Erythroblast (primary cell): ENCODE measurements at places on chromosomes 3 and 15.

DNA sequence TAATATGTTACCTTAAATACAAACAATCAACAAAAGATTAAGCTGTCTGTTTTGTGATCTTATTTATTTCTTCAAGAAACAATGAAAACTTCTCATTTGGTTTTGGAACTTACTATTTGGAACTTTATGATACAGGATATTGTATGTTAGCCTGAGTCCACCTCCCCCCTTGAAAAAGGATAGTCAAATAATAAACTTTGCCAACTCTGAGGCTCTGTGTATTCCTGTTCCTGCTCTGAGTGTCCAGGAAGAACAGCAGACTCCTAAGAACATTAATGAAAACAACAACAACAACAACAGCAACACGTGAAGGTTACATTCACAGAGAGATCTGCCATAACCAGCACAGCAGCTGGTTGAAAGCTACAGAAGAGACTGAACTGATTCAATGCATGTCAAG lies 108.1 kb upstream of the AADACL2 start:
- no peak for DNase-seq

DNA sequence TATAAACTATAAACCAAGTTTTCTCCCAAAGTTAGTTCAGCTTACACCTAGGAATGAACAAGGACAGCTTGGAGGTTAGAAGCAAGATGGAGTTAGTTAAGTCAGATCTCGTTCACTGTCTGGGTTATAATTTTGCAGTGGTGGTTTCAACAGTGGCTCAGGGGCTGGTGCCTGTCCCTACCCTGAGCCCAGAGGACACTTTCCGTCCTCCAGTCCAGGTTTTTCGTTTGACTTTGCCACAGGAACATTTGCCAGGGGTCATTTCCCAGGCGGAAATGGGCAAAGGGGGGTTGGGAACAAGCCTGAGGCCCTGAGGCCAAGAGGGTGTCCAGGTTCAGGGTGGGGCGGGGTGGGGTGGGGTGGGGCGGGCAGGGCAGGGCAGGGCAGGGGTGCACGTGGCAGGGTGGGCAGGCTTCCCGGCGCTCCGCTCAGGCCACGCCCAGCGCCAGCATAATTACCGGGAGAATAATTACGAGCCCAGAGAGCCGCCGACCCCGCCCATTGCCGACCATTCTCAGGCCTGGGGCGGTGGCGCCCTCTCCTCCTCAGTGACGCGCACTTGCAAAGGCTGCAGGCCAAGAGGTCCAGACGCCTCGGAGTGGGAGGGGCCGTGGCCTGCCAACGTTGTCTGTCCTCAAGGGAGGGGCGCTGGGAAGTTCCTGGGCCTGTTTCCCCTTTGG lies 70.4 kb downstream of the KLF13 start:
- DNase-seq, result peak; percentile 83

GRCh38 chr15:56468401-56468800 lies 3.5 kb upstream of the MNS1 start:
- peak; percentile 76 for DNase-seq

DNA sequence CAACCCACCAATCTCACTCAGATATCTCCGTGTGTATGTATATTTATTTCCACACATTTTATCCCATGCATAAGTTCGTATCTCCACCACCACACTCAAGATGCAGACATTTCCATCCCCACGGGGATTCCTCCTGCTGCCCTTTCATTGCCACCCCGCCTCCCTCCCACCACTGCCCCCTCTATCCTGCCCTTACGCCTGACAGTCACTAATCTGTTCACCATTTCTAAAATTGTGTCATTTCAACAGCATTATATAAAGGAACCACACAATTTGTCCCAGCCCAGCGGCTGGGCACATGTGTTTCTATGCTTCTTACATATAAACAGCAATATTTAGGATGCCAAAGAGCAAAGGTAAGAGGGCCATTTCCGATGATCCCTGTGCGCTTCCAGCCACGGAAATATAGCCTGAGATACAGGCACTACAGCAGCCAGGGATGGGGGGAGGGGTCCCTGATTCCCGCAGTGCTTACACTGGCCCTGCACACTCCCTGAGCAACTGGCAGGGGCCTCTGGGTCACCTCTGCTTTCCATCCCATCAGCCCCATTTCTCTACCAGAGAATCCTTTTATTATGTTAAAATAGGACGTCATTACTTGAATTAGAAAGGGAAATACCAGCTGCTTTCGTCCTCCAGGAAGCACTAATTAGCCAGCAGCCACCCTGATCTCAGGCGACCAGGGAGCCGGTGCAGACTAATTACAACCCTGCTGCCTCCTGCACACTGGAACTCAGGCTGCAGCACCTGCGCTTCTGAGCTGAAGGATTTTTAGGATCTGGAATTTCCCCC lies 372.0 kb upstream of the ATP10A start:
- DNase-seq, result no peak

DNA sequence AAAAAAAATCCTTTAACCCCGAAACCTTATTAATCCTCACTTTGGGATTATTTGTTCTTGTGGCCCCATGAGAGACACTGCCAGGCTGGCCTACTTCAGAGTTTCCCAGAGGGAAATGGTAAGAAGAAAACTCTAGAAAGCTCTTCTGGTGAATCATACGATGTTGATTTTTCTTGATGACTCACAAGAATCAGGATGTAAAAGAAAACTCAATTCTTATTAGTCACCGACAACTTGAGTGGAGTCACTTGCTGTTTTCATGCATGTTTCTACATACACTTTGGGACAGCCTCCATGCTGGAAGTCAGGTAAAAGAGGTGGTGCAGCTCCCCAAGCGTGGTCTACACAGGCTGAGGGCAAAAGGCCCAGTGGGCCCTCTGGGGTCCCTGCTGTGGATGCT lies 42.8 kb downstream of the MYO5C start:
- DNase-seq, result no peak

- no peak for DNase-seq
Observed at GRCh38 chr3:140013220-140013619, 78.2 kb downstream of the CLSTN2 start.

DNA sequence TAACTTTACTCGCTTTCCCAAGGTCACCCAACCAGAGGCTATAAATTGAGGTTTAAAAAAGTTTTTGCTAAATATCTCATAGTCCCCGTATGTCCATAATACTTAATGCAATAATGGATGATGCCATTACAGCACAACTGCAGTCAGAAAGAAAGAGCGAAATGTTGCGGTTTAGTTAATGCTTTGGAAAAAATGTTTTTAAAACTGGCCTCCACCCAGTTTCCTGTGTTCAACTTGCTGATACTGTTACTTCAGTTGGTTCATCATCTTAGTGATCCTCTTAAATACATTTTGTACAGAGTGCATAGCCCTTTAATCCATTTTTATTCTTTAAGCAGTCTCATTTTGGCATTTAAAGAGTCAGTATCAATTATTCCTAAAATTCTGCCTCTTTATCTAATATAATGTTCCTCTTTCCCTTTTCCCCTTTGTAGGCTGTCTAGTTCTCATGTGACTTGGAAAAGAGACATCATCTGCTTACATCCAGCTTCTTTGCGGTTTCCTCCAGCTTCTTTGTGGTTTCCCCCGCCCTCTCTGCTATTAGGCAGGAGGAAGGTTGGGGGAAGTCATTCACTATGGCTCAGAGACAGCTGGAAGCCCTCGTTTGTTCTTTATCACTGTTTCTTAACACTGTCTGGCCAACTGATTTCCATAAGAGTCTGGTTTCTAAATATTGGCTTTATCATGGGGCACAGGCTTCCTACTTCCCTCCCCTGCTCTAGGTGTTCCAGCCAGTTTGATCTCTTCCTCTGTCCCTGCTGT lies 154.3 kb downstream of the GOLIM4 start:
- peak; percentile 80 for DNase-seq

- DNase-seq, result peak; percentile 11
Observed at GRCh38 chr15:78284758-78285157, 14.7 kb downstream of the SKIC8 start.

- no peak for DNase-seq
Observed at GRCh38 chr15:73440571-73440970, 2.4 kb upstream of the REC114 start.

DNA sequence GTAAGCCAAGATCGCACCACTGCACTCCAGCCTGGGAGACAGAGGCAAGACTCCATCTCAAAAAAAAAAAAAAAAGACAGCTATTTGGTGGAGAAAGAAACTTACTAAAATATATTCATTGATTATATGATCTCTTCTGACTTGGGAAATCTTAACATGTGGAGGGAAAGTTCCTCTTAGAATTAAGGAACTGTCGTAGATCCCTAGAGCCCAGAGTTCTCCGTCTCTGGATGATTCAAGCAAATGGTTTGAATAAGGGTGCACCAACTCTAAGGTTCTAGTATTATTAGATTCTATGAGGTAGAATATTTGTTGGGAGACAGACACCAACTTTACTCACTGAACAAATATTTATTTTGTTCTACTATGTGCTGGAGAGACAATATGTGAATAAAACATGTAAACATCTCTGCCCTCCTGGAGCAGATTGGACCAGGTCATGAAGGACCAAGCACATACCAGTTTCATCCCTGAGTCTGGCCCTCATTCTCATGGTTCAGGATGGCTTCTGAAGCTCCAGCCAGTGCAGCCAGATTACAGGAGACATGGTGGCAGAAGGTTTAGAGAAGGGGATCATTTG lies 129.7 kb downstream of the MITF start:
- DNase-seq, result no peak

- no peak for DNase-seq
Observed at GRCh38 chr3:130854208-130854864, 39.5 kb upstream of the ATP2C1 start.

DNA sequence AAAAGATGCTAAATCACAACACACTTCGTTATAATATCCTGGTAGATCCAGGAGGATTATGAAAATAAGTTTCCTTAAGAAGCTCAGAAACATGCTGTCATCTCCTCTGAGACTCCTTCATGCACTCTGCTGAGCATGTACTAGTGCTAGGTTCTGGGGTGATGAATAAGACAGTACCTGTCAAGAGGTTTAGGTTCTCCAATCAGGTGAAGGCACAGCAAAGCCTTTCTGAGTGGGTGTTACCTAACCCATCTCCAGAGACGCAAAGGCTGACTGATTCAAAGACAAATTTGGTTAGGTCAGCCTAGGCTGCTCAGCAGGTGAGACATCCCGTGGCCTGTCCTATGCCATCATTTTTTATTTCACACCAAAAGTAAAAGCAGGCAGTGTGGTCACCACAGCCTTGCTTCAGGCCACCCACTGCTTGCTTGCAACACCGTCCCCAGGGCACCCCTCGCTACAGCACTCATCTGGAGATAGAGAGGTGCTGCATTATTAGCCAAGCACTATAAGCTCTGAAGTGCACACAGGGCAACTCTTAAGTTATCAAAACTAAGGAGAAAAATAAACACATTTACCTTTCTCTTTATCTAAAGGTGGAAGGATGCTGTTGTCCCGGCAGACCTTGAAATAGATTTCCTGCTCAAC lies 117.2 kb downstream of the TJP1 start:
- no peak for DNase-seq

DNA sequence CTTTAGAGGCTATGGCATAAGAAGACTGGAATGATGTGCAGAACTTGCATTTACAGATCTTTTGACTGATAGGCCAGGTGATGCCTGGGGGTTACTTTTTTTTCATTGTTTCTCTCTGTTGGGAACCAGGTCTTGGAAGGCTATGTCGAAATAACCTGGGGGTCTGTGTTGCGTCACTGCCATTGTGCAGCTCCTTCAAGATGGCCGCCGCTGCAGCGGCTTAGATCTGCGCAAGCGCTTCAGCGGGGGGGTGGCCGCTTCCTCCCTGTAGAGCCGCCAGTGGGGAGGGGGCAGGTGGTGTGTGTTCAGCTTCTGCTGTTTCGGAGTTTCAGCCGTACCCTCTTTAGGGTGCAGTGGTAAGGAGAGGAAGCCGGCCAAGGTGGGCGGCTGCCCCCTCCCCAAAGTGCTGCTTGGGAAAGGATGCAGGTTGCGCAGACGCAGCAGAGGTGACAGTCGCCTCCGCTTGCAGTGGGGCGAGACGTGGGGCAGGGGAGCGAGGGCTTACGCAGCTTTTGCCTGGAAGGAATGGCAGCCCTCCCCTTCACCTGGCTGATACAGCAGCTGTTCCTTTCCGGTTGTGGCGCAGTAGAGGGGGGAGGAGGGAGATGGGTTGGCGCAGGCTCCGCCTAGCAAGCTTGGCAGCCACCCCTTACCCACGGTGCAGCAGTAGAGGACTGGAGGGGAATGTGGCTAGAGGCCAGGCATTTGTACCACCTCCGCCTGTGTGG lies 1.5 kb downstream of the SNRPN start:
- DNase-seq, result peak; percentile 73

GRCh38 chr3:51789437-51789836 lies 10.4 kb upstream of the IQCF6 start:
- no peak for DNase-seq

DNA sequence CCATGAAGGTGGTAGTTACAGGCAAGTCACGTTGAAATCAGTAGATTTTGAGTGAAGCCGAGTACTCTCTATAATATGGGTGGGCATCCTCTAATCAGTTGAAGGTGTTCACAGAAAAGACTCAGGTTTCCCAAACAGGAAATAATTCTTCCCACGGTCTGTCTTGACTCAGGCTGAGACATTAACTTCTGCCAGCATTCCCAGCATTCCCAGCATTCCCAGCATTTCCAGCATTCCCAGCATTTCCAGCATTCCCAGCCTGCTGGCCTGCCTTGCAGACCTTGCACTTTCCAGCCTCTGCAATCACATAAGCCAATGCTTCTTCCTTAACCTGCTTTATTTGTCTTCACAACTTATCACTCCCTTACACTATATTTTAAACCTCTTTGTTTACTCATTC lies 542.3 kb upstream of the ROBO2 start:
- no peak for DNase-seq

- no peak for DNase-seq
Observed at GRCh38 chr3:58622892-58623291, 43.7 kb downstream of the FAM3D start.

- no peak for DNase-seq
Observed at GRCh38 chr15:23760024-23760423, 72.9 kb upstream of the NDN start.

DNA sequence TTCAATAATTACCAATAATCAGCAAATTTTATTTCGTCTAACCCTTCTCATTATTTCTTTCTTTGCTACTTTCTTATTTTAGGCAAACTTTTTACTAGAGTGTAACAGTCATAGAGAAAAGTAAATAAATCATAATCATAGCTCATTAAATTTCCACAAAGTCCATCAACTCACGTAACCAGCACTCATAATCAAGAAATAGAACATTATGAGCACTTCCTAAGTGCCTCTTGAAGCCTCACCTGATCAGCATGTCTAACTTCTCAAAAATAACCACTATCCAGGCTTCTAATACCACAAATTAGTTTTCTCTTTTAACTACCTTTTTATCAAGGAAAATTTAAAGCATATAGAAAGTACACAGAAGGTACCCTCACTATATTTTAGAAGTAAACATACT lies 38.4 kb upstream of the SLC12A8 start:
- DNase-seq, result no peak

GRCh38 chr15:52788099-52788986 lies 1.8 kb downstream of the ONECUT1 start:
- DNase-seq, result no peak

- DNase-seq, result no peak
Observed at GRCh38 chr15:75143738-75144334, 57.8 kb upstream of the C15orf39 start.

GRCh38 chr3:189781415-189781814 lies 150.2 kb downstream of the TP63 start:
- no peak for DNase-seq
